ENCODE measurements at places on chromosomes 3 and 15.

DNA sequence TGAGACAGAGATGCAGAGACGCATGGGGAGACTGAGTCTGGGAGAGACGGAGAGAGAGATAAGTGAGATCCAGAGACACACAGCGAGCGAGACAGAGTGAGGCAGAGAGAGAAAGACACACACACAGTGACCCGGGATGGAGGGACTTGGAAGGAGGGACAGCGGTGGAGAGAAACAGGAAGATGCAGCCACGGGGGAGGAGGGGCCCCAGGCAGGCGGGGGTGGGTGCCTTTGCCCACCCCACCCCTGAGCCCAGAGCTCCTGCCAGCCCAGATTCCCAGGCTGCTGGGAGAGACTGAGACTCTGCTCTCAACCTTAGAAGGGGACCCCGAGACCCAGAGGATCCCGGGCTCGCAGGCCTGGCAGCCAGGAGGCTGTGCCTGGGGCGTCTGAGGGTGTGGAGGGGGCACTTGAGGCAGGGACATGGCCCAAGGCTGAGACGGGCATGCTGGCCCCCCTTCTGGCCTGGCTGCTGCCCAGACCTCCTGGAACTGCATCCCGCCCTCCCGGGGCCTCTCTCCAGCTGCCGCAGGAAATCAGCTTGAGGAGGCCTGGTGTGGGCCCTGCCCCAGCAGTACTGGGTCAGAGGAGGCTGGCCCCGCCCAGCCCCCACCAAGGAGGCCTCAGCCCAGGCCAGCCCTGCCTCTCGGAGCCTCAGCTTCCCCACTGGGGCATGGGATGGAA is 18.1 kb downstream of the H1-8 start:
- no peak for DNase-seq

DNA sequence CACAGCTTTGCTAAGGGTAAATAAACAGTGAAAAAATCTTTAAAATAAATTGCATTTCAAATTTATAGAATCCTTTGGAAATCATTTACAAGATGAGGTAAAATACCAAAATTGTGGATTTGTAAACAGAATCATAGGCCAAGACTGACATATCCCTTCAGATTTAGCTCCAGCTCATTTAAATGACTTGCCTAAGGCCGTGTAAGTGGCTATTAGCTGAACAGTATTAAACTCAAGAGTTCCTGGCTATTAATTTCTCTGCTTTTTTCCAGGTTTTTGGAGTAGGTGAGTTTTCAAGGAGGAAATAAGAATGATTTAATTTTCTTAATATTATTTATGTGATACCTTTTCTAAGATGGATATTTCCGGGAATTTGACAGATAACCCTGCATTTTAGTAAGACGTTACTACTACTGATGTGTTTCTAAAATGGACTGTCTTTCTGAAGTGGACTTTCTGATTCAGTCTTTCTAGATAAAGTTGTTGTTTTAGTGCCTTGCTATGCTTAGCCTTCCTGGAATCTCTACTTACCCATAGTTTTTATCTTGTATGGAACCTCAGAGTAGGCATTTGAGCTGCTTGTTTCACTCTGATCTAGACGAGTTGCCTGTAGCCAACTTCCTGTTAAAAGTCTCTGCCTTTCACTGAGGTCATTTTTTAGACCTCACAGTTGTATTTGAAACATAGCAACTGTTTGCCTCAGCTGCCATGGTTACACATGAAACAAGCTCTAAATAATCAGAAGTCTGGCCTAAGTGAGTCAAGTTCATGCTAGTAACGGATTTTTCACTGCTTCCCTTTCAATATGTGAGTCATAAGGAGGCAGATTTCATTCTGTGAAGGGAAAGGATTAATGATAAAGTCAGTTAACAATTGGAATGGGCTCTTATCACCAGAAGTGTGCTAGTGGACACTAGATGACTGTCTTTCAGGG is 127.0 kb downstream of the KLHL25 start:
- no peak for DNase-seq

- DNase-seq: no peak
These were observed 117.7 kb downstream of the GABRG3 start for GRCh38 chr15:27088584-27089232.

GRCh38 chr15:81419332-81419943 is 45.4 kb upstream of the TMC3 start:
- no peak for DNase-seq

- no peak for DNase-seq
These were observed 64.2 kb downstream of the TNIK start for GRCh38 chr3:171396048-171396447.

- no peak for DNase-seq
These were observed 330.1 kb downstream of the ARPP21 start for GRCh38 chr3:35969406-35969805.

DNA sequence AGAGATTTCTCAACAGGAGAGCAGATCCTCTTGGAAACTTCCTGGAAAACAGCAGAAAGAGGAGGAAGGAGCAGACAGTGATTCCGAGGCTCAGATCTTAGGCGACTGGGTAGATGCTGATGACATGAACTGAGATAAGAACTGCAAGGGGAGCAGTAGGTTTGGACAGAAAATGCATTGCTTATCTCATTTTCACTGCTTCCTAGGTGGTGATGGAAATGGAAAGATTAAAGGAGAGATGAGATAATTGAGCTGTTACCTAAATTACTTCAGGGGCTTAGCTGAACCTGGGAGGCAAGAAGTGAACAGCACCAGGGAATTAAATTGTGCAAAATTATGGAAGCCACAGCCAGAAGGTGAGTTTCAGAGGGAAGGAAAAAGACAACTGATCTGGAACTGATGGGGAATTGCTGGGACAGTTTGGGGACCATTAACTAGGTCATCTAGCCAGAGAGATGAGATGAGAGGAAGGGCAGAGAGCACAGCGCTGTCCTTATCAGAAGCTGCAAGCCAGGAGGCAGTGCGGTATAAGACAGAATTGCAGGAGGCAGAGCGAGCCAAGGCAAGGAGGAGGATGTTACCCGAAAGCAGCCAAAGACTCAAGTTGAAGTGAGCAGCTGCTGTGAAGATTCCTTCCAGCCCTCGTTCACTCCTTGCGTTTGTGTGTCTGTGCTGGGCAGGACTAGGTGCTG is 140.4 kb downstream of the SRGAP3 start:
- DNase-seq: no peak

GRCh38 chr3:198107840-198108734 is 148.1 kb downstream of the LMLN start:
- DNase-seq: no peak

- no peak for DNase-seq
These were observed 211.1 kb upstream of the GADL1 start for GRCh38 chr3:31105438-31106077.

- DNase-seq: no peak
These were observed 12.3 kb upstream of the PHLDB2 start for GRCh38 chr3:111846717-111847116.

DNA sequence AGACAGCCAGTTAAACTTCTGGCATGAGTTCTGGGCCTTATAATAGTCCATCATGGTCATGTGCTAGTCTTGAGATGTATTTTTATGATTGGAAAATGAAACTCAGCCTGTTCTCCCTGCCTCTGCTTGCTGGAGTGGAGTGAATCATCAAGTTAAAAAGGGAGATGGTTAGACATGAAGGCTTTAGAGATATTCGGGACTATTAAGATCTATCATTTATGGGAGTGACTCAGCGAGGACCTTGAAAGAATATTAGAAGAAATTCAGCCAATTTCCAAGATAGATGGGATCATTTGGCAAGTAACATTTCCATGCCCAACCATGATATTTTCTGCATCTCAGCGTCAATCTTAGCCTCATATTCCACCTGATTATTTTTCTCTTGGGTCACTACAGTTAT is 79.8 kb downstream of the AGBL1 start:
- no peak for DNase-seq

DNA sequence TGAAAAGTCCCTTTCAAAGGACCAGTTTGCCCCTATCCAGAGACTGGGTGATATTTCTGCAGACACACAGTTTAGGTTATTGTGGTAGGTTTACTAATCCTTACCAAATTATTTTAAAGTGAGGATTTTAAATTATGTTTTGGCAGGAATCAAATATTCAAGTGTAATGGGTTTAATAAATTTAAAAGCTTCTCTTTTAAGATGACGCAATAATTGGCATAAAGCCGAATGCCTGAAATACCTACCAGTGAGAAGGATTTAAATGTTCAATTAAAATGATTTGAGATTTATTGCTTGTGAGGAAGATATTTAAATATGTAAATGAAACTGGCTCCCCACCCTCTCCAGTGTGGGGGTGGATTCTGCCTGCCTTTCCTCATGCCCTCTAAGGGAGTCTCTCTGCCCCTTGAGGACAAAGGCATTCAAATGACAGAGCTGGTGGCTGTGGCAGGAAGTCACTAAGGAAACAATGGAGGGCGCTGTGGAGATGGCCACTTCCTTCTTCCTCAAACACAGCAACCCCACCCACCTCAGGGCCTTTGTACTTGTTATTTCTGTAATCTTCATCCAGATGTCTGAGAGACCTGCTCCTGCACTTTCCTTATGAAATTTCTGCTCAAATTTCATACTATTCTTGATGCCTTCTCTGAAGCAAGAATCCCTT is 131.7 kb downstream of the TNIK start:
- no peak for DNase-seq

GRCh38 chr15:58921267-58921790 is 12.2 kb downstream of the SLTM start:
- no peak for DNase-seq

GRCh38 chr3:35617370-35617769 is 22.0 kb upstream of the ARPP21 start:
- no peak for DNase-seq

GRCh38 chr3:69695443-69695842 is 43.8 kb upstream of the MITF start:
- DNase-seq: no peak

DNA sequence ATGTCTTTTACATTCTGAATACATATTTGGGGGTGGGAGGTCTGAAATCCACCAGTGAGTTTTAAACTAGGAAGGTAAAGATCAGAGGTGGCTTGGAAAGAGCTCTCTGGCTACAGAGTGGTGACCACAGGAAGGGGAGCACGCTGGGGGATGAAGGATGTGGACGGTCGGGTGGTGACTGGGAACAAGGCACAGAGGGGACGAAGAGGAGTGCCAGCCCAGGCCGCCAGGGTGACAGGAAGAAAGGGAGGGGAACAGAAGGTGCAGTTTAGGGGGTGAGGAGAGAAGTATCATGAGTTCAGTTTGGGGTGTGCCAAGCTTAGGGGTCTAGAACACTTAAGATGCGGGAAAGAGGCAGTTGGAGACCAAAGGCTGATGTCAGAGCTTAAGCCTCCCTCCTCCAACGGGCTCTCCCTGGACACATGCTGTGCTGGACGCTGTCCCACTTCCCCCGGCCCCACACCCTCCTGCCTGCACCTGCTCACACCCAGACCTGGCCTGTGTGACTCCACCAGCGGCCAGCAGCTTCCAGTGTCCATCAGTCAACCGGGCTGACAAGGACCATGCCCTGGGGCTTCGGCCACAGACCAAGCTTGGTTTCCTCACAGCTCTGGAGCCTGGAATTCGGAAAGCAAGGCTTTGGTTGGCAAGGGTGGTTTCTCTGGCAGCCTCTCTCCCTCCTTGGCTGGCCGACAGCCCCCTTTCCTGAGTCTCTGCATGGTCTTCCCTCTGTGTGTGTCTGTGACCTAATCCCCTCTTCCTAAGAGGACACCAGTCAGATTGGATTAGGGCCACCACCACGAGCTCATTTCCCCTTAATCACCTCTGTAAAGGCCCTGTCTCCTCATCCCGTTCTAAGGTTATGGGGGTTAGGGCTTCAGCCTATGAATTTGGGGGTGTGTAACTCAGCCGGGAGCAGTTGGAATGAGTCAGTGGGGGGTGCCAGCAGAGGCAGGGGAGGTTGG is 120.4 kb upstream of the IQSEC1 start:
- no peak for DNase-seq

Measured in stimulated activated CD4-positive, alpha-beta T cell treated with anti-CD3 and anti-CD28 coated beads, Interleukin-15, amount 100 ng/mL, for 1 hour (primary cell).